Upper lobe of left lung (tissue), 6 donors: ENCODE measurements at places on chromosomes 2 and 18. TPM values are rescaled to one million over a fixed set of nuclear protein-coding genes. Genes with fewer than 3 reads are reported as not detected.

DNA sequence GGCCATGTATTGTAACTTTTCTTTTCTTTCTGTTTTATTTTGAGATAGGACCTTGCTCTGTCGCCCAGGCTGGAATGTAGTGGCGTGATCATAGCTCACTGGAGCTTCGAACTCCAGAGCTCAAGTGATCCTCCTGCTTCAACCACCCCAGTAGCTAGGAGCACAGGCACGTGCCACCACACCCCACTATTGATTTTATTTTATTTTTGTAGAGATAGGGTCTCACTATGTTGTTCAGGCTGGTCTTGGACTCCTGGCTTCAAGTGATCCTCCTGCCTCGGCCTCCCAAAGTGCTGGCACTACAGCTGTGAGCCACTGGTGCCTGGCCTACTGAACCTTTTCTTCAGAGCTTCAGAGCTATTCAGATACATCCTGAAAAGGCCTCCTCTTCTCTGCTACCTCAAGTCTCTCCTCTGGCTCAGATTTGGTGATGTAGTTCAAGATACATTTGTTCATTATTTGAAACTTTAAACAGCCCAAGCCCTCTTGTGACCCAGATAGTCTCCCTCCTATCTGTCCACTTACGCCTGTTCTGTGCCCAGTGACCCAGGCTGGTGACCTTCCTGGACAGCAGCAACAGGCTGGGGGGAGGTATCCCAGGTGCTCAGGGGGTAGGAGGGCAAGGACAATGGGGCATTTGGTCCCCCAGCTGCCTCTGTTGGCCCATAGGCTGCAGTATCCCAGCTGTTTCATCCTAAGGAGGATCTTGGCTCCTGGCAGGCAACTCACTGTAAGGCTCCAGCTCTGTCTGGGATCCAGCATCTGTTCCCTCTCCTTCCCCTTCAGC is 38.6 kb downstream of the LAMA3 start:
- H3K36me3 ChIP-seq, result no peaks in the 10 kb centered on the region
- H3K27ac ChIP-seq, result no peak overlapping the region
- no peaks in the 10 kb centered on the region for H3K27me3 ChIP-seq
- no peak overlapping the region for H3K4me3 ChIP-seq
- H3K4me1 ChIP-seq, result no peaks in the 10 kb centered on the region
- DNase-seq, result no peak

DNA sequence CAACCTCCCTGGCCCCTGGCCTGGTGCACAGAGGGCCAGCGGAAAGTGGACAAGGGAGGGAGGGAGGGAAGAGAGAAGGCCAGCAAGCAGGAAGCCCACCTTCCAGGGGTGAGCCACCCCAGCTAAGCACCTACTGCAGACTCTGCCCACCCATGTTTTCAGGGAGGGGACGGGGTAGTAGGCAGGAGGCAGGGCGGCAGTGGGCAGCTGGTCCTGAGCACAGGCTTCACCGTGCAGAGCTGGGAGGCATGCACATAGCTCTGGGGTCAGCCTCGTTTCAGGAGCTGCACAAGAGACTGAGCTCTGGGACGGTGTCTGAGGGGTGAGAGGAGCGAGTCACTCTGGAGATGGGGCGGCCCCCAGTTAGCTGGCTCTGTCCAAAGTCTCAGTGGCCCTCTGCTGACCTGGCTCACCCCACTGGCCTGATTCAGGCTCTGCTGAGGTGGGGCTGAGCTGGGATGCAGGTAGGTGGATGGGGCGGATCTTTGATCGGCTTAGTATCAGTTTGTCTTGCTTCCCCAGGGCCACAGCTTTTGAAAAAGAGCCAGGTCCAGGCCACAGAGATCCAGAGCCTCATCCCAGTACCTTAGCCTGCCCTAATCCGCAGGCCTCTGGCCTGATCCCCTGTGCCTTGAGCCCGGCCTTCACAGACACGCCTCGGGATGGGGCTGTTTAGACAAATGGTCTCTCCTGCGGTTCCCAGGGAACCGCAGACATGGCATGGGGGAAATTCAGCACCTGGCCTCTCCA is 3.7 kb downstream of the NMUR1 start:
- H3K36me3 ChIP-seq, result no peaks in the 10 kb centered on the region
- no peak for DNase-seq
- no peak overlapping the region for H3K27ac ChIP-seq
- no peaks in the 10 kb centered on the region for H3K27me3 ChIP-seq
- H3K4me1 ChIP-seq, result peaks cover 43% of the 10 kb centered on the region

DNA sequence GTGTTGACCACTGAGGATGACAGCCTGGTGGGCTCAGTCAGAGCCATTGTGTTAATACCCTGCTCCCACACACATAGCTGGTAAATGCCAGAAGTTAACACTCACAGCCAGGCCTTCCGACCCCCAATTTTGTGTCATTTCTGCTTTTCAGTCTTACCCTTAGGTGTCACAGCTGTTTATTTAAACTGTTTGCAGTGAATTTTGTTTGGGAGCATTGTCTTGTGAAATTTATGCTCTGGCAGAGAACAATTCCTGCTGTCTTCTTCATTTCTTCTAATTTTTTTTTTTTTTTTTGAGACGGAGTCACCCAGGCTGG is 8.2 kb downstream of the LPIN1 start:
- H3K27ac ChIP-seq, result peak overlapping the region; percentile 90
- H3K27me3 ChIP-seq, result no peaks in the 10 kb centered on the region
- peaks cover 42% of the 10 kb centered on the region for H3K4me1 ChIP-seq
- DNase-seq, result no peak
- no peak overlapping the region for H3K4me3 ChIP-seq

DNA sequence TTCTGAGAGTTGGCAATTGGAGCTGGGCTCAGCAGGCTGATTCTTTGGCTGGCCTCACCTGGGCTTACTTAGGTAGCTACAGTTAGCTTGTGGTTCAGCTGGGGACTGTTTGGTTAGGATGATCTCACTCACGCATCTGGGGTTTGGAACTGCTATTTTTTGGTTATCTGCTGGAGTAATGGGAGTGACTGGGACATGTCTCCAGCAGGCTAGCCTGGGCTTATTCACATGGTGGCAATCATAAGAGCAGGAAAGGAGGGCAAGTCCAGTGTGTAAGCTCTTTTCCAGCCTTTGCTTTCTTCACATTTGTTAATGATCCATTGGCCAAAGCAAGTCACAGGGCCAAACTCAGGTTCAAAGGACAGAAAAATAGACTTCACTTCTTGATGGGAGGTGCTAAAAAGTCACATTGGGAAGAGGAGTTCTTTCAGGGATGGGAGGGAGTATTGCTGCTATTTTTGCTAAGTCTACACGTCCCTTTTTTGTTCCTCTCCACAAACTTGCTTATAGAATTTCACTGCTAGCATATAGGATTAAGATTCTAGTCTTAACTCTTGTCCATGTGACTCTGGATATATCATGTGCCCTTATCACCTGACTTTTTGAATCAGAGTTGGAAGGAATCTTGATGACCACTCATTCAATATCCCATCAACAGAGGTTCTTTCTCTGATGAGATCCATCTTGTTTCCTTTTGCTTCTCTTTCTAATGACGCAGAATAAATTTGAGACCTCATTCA is 174.0 kb downstream of the ZFP36L2 start:
- H3K27me3 ChIP-seq, result no peaks in the 10 kb centered on the region
- DNase-seq, result no peak
- no peak overlapping the region for H3K27ac ChIP-seq
- H3K4me1 ChIP-seq, result peaks cover 11% of the 10 kb centered on the region
- H3K4me3 ChIP-seq, result no peak overlapping the region

- H3K4me3 ChIP-seq, result peak overlapping the region; percentile 92
- H3K36me3 ChIP-seq, result no peaks in the 10 kb centered on the region
- DNase-seq, result no peak
- no peaks in the 10 kb centered on the region for H3K27me3 ChIP-seq
- peak overlapping the region; percentile 99 for H3K27ac ChIP-seq
These were observed 1.3 kb upstream of the KCMF1 start for GRCh38 chr2:84969511-84970209.

DNA sequence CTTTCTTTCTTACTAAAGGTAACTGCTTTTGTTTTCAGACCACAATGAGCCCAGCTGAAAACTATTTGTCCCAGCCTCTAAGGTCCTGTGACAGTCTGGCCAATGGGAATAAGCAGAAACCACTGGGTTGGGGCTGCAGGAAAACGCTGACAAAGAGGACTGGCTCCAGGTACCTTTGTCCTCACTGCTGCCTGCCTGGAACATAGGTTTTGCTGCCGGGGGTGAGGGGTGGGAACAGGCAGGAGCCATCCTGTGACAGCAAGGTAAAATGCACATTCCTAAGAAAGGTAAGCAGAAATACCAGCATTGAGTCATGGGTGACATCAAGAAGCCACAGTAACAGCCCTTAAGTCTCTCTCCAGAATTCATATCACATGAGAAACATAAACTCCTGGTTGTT is 21.6 kb downstream of the PTPN2 start:
- no peak overlapping the region for H3K4me3 ChIP-seq
- H3K27ac ChIP-seq, result peak overlapping the region; percentile 16
- H3K27me3 ChIP-seq, result no peaks in the 10 kb centered on the region
- H3K4me1 ChIP-seq, result peaks cover 13% of the 10 kb centered on the region
- no peaks in the 10 kb centered on the region for H3K36me3 ChIP-seq

- H3K36me3 ChIP-seq, result no peaks in the 10 kb centered on the region
- H3K27ac ChIP-seq, result no peak overlapping the region
- no peak overlapping the region for H3K4me3 ChIP-seq
- DNase-seq, result no peak
- no peaks in the 10 kb centered on the region for H3K27me3 ChIP-seq
These were observed 866.5 kb upstream of the VRK2 start for GRCh38 chr2:57180042-57180567.

Gene PLCD4
- not detected for total RNA-seq
